ENCODE measurements at places on chromosomes 4 and X.

DNA sequence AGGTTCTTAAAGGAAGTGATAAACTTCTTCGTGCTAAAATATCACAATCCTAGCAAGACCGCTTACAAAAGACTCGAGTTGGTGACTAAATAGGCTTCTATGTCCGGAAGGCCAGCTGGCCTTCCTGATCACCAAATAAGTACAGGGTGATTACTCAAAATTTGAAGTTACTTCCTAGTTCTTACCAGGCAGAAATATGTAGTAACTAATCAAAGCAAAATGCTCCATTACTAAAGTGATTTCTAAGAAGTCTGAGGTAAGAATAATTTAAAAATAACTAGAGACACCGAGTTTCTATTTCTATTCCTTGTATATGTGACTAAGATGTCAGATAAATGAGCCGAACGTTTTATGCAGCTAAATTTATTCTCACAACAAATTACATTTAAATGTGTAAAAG lies 62.2 kb downstream of the NSUN7 start:
- DNase-seq = no peak

- DNase-seq = no peak
Measured at GRCh38 chr4:88138561-88138960, 19.9 kb downstream of the ABCG2 start.

DNA sequence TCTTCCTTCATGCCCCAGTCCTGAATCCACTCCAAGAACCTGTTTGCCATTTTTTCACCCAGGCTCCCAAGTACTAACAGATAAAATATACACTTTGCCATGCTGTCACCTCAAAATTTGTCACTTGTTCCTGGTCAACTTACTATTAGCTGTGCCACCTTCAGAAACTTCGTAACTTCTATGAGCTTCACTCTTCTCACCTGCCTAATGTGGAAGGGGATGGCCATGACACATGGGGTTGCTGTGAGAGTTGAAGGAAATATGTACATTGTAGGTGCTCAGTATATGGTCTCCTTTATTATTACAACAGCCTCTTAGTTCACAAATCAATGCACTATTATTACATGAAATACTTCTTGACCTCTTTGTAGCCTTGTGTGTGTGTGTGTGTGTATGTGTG lies 10.4 kb downstream of the TMSB4X start:
- DNase-seq = no peak

DNA sequence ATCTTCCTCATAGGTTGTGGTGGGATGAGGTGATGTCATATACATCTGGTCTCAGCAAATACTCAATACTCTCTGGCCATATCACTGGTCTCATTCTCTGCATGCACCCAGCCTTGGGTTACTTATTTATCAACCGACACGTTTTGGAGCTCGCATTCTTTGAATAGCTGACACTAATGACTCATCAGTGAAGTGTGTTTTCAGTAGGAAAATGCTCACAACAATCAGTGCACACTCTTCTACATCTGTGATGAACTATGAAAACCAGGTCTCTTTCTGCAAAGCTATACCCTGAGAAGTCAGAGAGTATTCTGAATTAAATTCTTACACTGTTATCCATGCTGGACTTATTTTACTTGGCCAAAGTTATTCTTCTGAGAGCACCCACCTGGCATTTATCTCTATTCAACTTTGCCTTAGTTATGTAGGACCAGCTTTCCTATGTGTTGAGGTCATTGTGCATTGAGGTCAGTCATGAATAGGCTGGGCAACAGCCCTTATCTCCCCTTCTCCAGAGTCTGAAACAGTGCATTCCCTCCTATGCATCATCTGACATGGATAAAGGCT lies 58.7 kb upstream of the DHX15 start:
- DNase-seq = peak; percentile 97

GRCh38 chr4:135274416-135274815 lies 1072.8 kb upstream of the PABPC4L start:
- DNase-seq = no peak

- DNase-seq = no peak
Measured at GRCh38 chrX:12580548-12580947, 210.7 kb upstream of the PRPS2 start.
